ENCODE measurements at places on chromosomes 11 and 22.
A peak's percentile ranks its signal among the peaks of the same experiment; 100 is the strongest.

DNA sequence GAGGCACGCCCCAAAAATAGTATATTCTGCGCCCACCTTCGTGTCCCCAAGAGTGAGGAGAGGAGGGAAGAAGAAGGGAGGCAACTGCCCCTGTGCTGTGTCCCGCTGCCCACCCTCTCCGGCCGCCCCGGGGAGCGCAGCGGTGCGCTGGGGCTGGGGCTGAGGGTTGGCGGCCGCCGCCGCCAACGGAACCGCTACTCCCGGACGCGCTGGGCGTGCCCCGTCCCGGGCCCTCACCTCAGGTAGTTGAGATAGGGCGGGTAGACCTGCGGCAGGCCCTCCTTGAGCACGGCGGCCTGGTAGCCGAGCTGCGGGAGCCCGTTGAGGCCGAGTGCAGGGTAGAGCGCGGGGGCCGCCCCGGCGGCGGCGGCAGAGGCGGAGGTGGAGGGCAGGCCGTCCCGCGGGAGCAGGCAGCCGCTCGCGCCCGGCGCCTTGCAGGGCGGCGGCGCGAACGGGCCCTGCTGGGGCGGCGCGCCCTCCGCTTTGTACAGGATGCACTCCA, 2.4 kb downstream of the PGR start:
- DNase-seq, result no peak

DNA sequence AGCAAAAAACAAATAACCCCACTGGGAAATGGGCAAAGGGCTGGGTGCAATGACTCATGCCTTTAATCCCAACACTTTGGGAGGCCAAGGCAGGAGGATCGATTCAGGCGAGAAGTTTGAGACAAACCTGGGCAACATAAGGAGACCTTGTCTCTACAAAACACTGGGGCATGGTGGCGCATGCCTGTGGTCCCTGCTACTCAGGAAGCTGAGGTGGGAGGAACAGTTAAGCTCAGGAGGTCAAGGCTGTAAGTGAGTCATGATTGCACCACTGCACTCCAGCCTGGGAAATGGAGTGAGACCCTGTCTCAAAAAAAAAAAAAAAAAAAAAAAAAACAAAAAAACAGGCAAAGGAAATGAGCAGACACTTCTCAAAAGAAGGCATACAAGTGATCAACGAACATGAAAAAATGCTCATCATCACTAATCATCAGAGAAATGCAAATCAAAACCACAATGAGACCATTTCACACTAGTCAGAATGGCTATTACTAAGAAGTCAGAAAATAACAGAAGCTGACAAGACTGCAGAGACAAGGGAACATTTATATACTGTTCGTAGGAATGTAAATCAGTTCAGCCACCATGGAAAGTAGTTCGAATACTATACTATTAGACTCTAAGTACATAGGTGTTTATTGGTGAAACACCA, 48.2 kb upstream of the SMCO4 start:
- peak; percentile 41 for DNase-seq

DNA sequence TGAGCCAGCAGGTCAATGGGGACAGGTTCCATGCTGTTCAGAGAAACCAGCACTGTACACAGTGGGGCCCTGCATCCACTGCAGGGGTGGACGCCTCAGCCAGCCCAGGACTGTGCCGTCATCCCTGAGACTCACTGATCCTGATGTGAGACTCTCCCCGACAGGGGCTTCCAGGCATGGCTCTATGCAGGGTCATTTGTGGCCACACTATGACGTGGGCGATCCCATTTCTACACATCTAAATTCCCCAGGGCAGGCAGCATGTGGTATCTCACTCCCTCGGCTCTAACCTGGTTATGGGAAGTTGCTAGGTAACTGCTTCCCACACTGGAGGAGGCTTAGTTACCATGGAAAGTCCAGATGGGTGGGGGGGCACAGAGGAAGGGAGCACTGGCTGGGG, 14.2 kb upstream of the FAM83F start:
- DNase-seq, result no peak

DNA sequence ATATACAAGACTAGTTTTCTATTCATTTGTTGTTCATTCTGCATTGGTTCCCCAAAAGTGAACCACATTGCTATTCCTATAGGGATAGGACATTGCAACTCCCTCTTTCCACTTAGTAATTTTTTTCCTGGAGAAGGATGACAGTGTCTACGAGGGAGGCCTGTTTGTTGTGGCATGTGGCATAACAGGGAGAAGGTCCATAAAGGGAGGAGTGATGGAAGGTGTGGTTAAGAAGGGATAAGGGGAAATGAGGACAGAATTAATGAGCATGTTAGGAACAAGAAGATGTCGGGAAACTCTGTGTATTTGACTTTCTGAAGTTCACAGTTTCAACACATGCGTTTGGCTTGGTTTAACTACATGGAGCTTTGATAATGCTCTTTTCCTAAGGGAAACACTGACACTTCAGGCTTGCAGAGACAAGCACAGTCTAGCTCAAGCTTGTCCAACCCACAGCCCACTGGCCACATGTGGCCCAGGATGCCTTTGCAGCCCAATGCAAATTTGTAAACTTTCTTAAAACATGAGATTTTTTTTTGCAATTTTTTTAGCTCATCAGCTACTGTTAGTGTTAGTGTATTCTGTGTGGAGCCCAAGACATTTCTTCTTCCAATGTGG, 149.7 kb downstream of the TRPC6 start:
- DNase-seq, result no peak

DNA sequence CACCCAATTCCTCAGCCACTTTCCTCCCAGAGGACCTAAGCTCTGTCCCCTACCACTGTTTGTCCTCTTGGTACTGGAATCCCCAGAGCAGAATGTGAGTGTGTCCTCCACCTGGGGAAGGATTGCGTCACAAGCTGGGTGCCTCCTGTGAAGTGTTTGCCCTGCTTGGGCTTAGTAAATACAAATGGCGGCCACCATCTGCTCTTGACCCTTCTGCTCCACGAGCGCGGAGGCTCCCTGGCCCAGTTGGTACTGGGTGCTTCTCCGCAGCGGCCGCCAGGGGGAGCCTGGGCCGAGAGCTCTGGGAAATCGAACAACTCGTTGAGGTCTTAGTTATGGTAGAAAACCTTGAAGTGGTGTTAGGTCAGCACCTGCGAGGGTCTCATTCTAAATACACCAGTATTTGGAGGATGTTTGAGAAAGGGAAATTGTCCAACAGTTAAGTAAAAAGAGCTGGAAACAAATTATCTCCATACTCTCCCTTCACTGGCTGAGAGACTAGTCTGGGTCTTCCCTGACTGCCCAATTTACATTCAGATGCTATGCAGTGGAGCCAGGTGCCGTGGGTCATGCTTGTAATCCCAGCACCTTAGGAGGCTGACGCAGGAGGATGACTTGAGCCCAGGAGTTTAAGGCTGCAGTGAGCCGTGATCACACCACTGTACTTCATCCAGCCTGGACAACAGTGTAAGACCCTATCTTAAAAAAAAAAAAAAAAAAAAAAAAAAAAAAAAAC, 74.6 kb upstream of the TEAD1 start:
- peak; percentile 5 for DNase-seq

Data from NK-92 treated with Interleukin-12 subunit alpha and Interleukin-12 subunit beta, amount 100 ng/mL, for 24 hours (cell line).